Skeletal muscle cell (primary cell): ENCODE measurements at places on chromosomes 5 and 9.

DNA sequence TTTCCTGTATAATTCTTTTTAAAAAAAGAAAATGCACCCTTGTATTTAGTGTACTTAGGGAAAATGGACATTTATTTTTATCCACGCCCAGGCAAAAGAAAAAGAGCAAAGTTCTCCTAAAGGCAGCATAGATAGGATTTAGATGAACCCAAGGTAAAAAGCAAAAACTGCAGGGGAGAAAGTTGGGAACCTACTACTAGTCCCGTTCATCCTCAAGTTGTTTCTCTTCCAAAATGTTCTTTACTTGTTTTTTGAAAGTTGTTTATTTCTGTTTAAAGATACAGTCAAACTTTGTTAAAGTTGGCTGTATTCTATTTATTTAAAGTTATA lies 9.8 kb downstream of the RUSC2 start:
- DNase-seq, result no peak

GRCh38 chr9:93033531-93033930 lies 25.0 kb upstream of the SUSD3 start:
- DNase-seq, result peak; percentile 11

DNA sequence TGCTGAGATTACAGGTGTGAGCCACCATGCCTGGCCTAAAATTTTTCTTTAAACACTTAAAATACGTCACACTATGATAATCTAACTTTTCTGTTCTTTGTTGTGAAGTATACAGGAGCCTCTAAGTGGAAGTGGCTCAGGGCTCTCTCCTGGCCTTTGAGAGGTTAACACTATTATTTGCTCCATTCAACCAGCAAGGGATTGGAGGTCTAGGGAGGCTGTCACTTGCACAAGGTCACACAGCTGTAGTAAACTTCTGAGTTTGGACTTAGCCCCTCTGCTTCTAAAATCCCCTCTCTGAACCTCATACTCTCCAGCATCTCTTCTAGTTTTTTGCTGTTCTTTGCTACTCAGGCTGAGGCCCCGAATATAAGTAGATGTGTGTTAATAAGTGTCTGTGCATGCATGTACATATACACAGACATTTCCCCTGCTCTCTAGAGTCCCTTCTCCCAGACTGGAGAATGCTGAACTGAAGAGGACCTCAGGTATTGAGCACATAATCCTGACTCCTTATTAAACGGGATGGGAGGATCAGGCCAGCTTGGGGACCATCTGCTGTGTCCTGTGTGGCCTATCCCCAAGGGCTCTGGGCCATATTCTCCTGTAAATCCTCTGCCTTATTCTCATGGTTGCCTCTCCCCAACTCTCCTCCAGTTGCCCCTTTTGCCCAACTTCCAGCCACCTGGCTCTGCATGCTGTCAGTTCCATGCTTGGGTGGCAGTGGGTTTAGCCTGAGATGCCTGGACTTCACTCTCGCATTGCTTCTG lies 87.0 kb upstream of the SPRY4 start:
- DNase-seq, result no peak

GRCh38 chr5:148237785-148238417 lies 424 bp upstream of the MARCOL start:
- DNase-seq, result no peak

- DNase-seq, result no peak
Measured at GRCh38 chr5:60259730-60260129, 366.2 kb upstream of the PDE4D start.

DNA sequence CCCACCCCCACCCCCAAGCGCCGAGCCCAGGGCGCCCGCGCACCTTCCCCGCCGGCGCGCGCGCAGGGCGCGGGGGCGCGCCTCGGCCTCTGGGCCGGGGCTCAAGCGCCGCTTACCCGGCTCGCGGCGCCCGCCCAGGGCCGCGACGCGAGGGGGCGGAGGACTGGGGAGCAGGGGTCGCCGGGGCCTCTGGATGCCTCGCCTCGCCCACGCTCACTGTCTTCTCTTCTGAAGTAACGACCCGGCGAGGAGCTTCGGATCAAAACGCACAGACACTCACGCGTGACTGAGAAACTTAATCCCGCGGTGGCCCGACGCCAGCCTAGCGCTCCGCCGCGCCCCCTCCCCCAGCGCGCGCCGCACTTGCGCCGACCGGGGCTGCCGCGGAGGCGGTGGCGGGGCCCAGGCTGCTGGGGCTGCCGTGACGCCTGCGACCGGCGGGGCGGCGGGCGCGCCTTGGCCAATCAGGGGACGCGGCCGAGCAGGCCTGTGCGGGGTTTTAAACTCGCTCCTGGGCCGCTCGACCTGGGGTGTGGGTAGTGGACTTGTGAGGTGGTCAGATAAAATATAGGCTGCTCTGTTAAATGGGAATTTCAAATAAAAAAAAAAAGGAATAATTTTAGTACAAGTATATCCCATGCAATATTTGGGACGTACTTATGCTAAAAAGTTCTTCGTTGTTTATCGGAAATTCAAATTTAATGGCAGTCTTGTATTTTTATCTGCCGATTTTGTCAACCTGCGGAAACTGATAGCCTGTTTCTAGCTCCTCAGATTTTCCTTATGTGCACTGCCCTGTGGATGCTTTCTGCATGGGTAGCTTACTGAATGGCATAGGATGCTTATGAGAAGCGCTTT lies at the start of gene MPDZ:
TSS of gene MPDZ (minus strand) at position 409 of the 858 bp plus-strand sequence. CDS start 29,377 bp downstream, outside the sequence.
- peak; percentile 46 for DNase-seq

DNA sequence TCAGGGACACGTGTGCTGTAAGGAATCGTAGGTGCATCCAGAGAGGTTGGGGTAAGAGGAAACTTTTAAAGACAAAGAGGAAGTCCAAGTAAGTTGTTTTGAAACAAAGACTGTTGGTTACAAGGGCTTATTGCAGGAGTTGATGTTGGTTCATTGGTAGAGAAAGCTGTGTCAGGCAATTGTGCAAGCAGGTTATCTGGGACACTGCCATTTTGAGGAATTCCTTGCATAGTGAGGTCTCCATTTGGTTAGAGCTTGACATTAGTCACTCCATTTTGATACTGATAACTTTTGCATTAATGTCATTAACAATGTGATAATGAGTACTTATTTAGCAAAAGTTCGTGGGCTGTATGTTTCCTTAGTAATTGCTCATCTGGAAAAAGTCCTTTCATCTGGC lies 24.9 kb downstream of the CNOT6 start:
- DNase-seq, result no peak

GRCh38 chr5:6432206-6432605 lies 16.5 kb upstream of the UBE2QL1 start:
- DNase-seq, result no peak

DNA sequence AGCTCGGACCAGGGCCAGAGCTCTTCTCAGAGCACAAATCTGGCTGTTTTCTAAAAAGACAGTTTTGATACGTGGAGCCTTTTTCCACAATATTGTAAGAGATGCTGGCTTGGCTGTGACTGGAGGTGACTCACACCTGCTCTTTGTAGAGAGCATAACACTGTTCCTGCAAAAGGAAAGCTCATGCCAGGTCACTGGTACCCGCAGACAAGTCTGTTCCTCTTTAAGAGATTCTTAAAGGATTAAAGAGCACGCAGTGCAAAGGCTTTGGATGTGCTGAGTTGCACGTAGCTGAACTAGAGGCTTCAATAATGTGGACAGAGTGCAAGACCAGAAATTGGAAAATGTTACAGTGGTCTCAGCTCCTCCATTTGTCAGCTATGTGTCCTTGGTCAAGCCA lies 19.0 kb downstream of the ACTL7B start:
- DNase-seq, result peak; percentile 23

DNA sequence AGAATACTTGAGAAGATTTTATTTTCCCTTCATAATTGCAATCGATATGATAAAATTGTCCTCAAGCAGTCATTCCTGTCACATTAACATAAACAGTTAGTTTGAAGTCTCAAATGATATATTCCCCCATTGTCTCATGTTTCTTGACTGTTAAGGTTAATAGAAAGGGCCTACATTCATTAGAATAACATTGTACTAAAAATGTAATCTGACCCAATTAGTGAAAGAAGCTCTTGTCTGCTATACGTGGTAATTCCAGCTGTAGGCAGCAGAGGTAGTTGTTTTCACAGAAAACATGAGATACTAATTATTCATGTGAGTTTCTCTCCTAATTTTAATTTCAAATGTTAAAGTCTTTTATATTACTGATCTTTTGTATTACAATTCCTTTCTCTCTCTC lies 25.9 kb upstream of the AP3B1 start:
- DNase-seq, result peak; percentile 15

- no peak for DNase-seq
Measured at GRCh38 chr9:33809506-33809905, 7.5 kb upstream of the UBE2R2 start.

- no peak for DNase-seq
Measured at GRCh38 chr5:67360047-67360446, 163.4 kb upstream of the CD180 start.

DNA sequence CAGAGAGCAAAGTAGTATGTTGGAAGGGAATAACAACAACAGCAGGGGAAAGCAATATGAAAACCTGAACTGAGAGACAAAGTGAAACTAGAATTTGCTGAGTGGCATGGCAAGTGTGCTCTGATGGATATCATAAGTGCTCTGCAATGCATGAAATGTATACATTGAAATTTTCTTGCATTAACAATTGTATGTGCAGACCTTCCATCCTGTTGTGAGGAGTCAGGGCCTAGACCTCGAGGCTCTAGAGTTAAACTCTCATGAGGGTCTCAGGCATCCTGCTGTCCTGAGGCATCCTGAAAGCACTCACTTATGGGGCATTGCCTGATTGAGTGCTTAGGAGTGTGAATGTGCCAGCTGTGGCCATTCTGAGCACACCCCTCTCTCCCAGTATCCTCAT lies 1.1 kb downstream of the ECM2 start:
- DNase-seq, result no peak

DNA sequence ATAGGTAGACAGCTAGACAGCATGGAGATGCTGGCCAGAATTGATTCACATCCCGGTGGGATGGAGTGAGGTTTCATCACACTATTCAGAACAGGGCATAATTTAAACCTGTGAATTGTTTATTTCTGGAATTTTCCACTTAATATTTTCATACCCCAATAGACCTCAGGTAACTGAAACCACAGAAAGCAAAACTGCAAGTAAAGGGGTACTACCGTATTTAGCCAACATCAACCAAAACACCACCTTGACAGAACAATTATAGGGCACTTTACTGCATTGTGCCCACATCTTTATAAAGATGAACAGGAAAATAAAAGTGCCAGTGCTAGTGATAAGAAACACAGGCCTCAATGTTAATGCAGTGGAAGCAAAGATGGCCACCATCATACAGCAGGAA lies 7.5 kb downstream of the SERINC5 start:
- DNase-seq, result no peak

GRCh38 chr5:62732677-62733121 lies 154.1 kb downstream of the LRRC70 start:
- no peak for DNase-seq

- DNase-seq, result no peak
Measured at GRCh38 chr5:139103762-139104161, 94.4 kb downstream of the SIL1 start.

DNA sequence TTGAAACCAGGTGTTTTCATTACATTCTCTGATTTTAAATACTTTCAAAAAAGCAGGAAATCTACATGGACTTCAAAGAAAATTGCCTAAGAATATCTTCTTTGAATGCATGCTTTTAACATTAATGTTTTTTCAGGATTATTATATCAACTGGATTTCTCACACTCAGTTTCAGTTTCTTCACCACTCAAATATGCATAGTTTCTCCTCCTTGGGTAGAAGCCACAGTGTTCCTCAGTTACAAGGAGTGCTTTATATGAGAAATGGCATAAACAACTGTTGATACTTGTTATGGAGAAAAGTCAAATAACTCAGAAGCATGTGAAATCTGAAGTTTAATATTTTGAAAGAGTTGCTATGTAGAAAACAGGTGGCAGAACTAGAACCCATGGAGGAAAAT lies 196.9 kb downstream of the DMRTA1 start:
- peak; percentile 7 for DNase-seq

GRCh38 chr9:131043087-131043486 lies 34.1 kb downstream of the LAMC3 start:
- no peak for DNase-seq

DNA sequence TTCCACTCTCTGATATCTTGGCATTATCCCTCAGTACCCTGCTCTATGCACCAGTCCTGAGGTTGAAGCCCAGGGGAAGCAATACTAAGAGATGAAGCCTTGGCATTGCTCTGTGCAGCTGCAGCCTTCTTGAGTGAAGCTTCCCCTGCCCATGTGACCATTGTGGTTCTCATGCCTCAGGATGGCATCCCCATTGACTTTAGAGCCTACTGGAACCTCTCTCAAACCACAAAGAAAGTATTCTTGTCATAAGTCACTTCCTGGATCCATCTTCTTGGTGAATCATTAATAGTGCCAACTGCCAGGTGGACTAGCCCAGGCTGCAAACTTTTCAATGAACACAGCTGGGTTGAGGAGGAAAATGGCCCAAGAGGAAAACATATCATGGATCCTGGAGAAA lies 283.9 kb upstream of the RFX3 start:
- DNase-seq, result no peak

GRCh38 chr9:7300484-7300883 lies 499.1 kb downstream of the DMAC1 start:
- DNase-seq, result no peak

GRCh38 chr5:142527664-142528295 lies 158.1 kb downstream of the FGF1 start:
- DNase-seq, result no peak

DNA sequence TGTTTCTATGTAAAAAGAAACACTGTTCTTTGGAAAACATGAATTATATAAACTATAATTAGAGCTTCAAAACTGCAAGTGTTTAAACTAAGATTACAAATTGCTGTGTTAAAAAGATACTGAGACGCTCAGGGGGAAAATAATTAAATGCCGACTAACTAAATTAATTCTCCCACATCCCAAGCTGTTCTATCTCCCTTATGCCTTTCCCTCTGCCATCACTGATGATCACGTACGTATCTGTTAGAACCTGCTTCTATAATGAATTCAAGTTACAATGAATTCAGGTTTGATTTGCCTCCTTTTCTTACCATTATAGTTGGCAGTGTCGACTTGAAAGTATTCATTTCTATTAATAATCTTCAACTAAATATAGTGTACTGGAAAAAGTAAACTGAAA lies 349.9 kb upstream of the CDH6 start:
- no peak for DNase-seq

DNA sequence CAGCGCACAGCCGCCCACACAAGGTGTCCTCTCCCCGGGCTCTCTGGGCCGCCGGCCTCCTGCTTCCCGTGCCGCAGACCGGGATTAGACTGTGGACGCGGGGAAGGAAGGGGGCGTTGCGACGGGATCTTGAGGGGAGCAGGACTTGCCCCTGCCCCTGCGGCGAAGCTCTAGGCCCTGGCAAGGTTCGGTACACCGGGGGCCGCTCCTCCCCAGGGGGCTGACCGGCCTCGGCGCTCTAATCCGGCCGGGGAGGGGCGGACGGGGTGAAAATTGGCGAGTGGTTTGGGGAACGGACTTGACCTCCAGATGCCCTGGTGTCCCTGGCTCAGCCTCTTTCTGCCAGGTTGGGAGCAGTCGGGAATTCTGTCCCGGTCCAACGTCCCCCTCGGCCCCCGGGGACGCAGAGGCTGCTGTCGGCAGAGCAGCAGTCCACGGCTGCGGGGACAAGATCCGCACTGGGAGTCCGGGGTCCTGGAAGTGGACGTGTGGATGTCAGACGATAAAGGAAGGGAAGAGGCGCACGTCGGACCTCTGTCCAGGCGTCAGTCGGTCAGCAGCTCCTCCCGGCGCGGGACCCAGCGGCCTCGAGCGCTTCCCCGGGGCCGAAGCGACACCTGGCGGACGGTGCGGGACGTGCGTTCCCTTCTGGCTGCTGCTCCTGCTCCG lies 1.9 kb upstream of the CNTFR start:
- peak; percentile 22 for DNase-seq
